M059J (cell line): ENCODE measurements at places on chromosomes 3 and 15.

GRCh38 chr3:115761927-115762305 is 138.6 kb downstream of the GAP43 start:
- DNase-seq: no peak

- DNase-seq: no peak
These were observed 218.4 kb upstream of the GOLIM4 start for GRCh38 chr3:168314166-168314565.

- no peak for DNase-seq
These were observed 32.5 kb upstream of the TBL1XR1 start for GRCh38 chr3:177229791-177230190.

DNA sequence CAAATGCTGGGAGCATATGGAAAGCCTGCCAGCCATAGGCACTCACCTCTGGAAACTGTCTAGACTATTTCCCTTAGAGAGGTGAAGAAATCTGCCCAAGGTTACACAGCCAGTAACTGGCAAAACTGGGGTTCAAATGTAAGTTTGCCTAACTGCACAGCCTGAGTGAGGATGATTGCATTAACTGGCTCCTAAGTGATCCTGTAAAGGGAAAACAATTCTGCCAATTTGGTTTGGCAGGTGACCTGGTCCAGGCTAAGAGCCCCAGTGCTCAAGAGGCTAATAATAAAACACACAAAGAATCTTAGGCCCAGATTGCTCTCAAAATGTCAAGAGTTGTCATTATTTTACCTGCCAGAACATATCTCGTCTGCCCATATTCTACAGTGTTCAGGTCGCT is 43.9 kb upstream of the SPRED1 start:
- DNase-seq: no peak

GRCh38 chr3:137692803-137693431 is 71.2 kb upstream of the SOX14 start:
- peak; percentile 26 for DNase-seq

DNA sequence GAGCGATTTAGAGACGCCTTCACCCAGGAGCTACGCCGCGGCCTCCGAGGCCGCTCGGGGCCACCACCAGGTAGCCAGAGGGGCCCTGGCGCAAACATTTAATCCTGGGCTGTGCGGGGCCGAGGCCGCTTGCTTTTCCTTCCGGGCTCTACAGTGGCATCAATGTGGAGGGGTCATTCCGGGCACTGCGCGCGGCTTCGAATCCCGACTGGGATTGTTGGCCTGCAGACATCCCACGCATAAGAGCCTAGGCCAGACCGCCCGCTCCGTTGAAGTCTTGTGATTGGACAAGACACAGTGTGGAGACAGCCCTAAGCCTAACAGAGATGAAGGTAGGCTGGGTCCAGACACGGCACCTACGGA is 568 bp upstream of the NCBP2 start:
- peak; percentile 21 for DNase-seq

DNA sequence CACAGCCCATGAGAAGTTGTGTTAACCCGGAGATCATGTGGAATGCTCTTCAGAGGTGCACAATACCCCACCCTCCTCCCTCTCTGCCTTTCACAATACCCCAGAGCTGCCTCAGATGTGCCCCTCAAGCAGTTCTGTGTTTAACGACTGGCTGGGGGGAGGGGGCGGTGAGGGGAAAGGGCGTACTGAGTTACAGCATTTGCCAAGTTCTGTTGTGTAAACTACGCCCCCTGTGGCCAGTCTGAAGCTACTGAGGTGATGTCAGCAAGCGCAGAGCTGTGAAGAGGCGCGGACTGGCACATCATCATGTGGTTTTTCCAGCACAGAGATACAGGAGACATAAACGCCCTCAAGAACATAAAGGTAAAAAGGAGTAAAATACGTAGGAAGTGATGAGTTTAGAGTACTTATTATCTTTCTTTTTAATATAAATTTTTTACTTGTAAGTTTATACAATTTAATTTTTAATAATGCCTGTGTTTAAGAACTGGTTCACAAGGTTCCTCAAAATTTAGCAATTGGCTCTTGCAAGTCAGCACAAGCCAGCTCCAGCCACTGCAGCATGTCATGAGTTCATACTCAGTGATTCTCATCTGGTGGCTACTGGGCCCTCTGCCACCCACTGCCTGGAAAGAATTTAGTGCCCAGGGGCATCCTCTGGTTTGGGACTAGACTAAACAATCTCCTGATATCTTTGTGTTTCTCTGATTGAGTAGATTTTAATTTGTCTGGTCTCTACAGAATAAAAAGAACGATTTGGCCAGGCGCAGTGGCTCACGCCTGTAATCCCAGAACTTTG is 1.7 kb downstream of the EPB42 start:
- DNase-seq: peak; percentile 93

DNA sequence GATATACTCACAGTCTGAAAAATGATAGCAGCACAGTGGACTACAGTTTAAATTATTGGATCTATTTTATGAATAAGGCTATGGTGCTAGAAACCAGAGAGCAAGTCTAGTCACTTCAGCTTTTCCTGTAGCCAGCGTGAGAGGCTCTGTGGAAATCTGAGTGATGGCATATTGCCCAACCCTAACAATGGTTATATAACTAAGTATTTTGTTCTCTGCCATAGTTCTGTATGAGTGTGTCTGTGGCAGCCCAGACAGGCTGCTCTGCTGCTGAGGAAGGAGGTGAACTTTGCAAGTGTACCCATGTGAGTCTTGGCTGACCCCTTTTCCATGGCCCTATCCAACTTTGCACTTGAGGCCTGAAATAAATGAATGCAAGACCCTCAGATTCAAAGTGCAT is 105.7 kb downstream of the LRTM1 start:
- DNase-seq: peak; percentile 72

DNA sequence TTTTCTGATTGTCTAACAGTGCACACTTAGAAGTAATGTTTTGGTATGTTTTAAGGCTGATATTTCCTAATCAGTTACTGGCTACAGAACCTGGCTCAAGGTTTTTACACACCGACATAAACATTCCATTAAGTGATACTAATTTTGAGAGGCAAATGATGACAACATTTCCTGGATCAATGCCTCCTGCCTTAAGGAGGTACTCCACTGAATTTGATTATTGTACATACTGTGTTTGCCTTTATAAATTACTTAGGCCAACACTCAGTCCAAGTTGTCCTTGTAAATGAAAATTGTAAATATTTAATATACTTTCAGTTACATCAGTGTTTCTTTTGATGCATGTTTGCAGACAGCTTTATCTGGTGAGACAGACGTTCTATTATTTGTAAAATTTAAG is 24.2 kb upstream of the LXN start:
- DNase-seq: peak; percentile 24

- peak; percentile 7 for DNase-seq
These were observed 25.1 kb upstream of the ZKSCAN7 start for GRCh38 chr3:44529927-44530326.
